Activated CD4-positive, alpha-beta T cell treated with anti-CD3 and anti-CD28 coated beads for 36 hours (primary cell): ENCODE measurements at places on chromosomes 12 and 14.

- no peak overlapping the region for H3K27ac ChIP-seq
- H3K27me3 ChIP-seq: no peaks in the 10 kb centered on the region
- H3K4me3 ChIP-seq: no peak overlapping the region
Observed at GRCh38 chr14:33610121-33610520, 340.8 kb downstream of the EGLN3 start.

DNA sequence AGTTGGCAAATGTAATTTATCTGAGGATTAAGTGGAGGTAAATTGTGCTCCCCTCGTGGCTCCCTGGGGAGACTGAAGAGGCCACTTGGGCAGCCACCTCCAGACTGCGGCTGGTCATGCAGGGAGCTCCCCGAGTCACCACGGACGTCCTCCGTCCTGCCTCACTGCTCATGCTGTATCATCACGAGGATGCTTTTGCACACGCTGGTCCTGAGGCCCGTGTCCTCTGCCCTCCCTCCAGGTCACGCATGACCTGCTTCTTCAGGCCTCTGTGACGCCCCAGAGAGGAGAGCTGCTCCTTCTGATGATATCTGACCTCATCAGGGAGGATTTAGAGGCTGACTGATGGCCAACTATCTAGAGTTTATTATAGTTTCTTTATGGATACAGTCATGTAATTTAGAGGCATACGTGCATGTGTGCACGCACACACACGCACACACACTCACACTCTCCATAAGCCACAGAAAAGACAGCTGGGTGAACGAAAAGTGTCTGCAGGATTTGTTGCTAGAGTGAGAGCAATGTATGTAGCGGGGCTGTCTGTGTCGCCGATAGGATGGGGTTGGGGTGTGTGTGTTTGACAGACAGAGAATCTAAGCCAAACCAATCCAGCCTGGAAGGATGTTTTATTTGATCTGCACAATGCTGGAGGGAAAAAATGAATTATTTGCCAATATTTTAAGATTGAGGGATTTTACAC, 160.0 kb downstream of the ADGRD1 start:
- H3K4me3 ChIP-seq: no peak overlapping the region
- peaks cover 17% of the 10 kb centered on the region for H3K4me1 ChIP-seq
- H3K27me3 ChIP-seq: peaks cover 8% of the 10 kb centered on the region
- no peak overlapping the region for H3K27ac ChIP-seq
- H3K36me3 ChIP-seq: no peaks in the 10 kb centered on the region
- peak; percentile 2 for DNase-seq

GRCh38 chr12:83613586-83614110, 926.9 kb downstream of the TMTC2 start:
- no peaks in the 10 kb centered on the region for H3K4me1 ChIP-seq
- H3K4me3 ChIP-seq: no peak overlapping the region
- H3K27me3 ChIP-seq: no peaks in the 10 kb centered on the region

DNA sequence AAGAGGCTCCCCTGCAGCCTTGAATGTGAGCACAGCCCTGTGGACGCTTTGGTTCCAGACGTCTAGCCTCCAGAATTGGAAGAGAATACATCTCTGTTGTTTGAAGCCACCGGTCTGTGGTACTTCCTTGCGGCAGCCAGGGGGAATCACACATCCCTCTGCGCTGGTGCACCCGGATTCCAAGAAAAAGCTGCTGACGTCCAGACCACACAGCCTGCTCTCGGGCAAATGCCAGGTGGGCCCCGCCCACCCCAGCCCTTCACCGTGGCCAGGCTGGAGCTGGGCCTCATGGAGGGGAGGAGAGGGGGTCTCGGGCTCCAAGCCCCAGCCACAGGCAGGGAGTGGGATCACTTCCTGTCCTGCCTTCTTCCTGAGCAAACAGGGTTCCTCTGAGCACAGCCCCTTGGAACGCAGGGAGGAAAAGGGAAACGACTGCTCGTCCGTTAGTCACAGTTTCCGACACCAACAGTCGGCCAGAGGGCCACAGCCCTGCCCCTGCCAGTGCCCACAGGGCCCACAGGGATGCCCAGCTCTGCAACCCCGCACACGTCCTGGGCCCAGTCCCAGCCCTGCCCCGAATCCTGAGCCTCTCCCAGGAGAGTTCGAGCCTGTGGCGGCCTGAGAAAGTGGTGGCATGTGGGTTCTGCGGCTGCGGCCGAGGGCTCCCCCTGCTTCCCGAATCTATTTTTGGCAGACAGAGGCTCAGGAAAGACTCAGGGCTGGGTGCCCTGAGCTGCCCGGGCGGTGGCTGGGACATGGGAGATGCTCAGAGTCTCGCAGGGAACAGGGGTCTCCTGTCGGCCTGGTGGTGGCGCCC, 85.3 kb downstream of the RFLNA start:
- H3K4me1 ChIP-seq: no peaks in the 10 kb centered on the region
- DNase-seq: no peak
- no peak overlapping the region for H3K27ac ChIP-seq
- no peaks in the 10 kb centered on the region for H3K27me3 ChIP-seq

- H3K27ac ChIP-seq: no peak overlapping the region
- H3K4me1 ChIP-seq: no peaks in the 10 kb centered on the region
- no peaks in the 10 kb centered on the region for H3K36me3 ChIP-seq
- DNase-seq: no peak
- H3K27me3 ChIP-seq: peaks cover 3% of the 10 kb centered on the region
Observed at GRCh38 chr14:94638339-94638738, 26.1 kb downstream of the SERPINA3 start.

DNA sequence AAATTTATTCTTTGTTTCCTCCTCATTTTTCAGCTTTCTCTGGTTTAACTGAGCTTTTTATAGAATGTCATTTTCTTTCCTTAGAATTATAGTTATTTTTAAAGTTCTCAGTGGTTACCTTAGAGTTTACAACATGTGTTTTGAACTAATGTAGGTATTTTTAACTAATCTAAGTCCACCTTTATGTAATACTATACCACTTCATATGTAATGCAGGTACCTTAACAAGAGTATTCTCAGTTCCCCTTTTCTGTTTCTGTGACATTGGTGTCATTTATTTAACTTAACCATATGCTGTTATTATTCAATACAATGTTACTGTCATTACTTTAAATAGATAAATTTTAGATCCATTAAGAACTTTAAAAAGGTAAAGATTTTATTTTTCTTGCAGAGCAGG, 30.3 kb upstream of the KCNC2 start:
- no peaks in the 10 kb centered on the region for H3K4me1 ChIP-seq
- peaks cover 2% of the 10 kb centered on the region for H3K27me3 ChIP-seq
- no peak overlapping the region for H3K27ac ChIP-seq
- DNase-seq: no peak
- no peaks in the 10 kb centered on the region for H3K36me3 ChIP-seq

GRCh38 chr12:74424778-74425177, 112.9 kb upstream of the ATXN7L3B start:
- peaks cover 2% of the 10 kb centered on the region for H3K27me3 ChIP-seq
- no peak overlapping the region for H3K27ac ChIP-seq
- H3K36me3 ChIP-seq: no peaks in the 10 kb centered on the region

GRCh38 chr14:75626863-75627262, 33.8 kb downstream of the ERG28 start:
- H3K27me3 ChIP-seq: no peaks in the 10 kb centered on the region
- no peak overlapping the region for H3K27ac ChIP-seq
- no peak overlapping the region for H3K4me3 ChIP-seq
- no peak for DNase-seq

DNA sequence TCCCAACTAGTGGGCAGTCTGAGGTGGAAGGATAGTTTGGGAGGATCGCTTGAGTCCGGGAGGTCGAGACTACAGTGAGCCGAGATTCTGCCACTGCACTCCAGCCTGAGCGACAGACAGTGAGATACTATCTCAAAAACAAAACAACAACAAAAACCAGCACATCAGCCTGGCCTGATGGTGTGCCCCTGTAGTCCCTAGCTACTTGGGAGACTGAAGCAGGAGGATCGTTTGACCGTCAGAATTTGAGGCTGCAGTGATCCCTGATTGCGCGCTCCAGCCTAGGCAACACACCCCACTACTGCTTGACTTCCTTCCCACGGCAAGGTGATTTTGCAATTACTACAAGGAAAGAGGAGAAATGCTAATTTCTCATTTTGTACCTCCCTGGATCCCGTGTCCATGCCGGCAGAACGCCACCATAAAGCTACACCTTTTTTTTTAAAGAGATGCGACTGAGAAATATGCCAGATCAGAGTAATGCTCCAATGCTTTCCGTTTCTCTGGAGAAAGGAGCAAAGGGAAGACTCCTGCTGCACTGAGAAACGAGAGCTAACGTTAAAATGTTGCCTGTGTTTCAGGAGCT, 672 bp upstream of the SCFD1 start:
- H3K27ac ChIP-seq: peak overlapping the region; percentile 90
- H3K4me3 ChIP-seq: peak overlapping the region; percentile 78
- no peaks in the 10 kb centered on the region for H3K27me3 ChIP-seq
- DNase-seq: peak; percentile 22
- peaks cover 37% of the 10 kb centered on the region for H3K4me1 ChIP-seq

DNA sequence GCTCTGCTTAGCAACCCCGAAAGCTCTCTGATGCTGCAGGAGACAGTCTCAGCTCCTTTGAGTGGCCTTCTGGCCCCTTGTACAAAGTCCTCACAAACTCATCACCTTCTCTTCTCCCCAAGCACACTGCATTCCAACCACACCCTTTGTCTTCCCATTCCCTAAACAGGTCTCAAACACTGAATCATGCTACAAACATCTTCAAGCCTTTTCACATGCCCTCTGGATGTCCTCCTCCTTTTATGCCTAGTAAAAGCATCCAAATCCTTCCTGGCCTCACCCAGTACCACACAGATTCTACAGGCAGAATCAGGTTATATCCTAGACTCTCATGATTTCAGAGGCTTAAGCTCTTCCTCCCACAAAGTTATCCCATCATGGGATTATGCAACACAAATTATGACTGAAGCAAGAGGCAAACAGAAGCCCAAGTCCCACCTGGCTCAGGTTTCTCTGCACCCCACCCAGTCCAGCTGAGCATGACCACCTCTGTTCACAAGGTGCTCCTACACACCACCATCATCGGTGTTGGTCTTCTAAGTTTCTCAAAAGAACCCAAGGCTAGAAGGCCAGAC, 61.4 kb upstream of the PCED1B start:
- no peak for DNase-seq
- H3K27me3 ChIP-seq: peaks cover 6% of the 10 kb centered on the region
- peaks cover 3% of the 10 kb centered on the region for H3K4me1 ChIP-seq
- no peak overlapping the region for H3K27ac ChIP-seq
- H3K4me3 ChIP-seq: no peak overlapping the region

DNA sequence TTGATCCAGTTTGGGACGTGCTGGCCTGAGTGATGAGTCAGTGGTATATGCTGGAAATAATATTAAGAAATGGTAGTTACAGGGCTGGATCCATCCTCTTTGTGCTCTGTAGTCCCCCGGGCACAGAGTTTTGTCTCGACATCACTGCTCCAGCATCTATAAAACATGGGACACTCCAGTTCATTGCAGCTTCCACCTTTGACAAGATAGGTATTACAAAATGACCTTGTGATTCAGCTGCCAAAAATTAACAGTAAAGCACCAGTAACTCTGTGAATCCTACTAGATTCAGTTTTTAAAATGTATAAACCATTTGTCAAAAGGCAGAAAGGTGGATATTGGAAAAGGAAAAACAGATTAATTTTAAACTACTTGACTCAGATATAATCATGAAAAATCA, 14.6 kb upstream of the GNG2 start:
- peak overlapping the region; percentile 13 for H3K4me3 ChIP-seq
- peaks cover 32% of the 10 kb centered on the region for H3K36me3 ChIP-seq
- H3K27ac ChIP-seq: peak overlapping the region; percentile 70
- no peak for DNase-seq
- no peaks in the 10 kb centered on the region for H3K27me3 ChIP-seq

- no peak for DNase-seq
- peaks cover 23% of the 10 kb centered on the region for H3K4me1 ChIP-seq
- H3K27ac ChIP-seq: peak overlapping the region; percentile 80
- H3K36me3 ChIP-seq: no peaks in the 10 kb centered on the region
- no peaks in the 10 kb centered on the region for H3K27me3 ChIP-seq
- H3K4me3 ChIP-seq: no peak overlapping the region
Observed at GRCh38 chr12:32272465-32272864, 126.9 kb upstream of the FGD4 start.

- H3K4me1 ChIP-seq: no peaks in the 10 kb centered on the region
- peaks cover 22% of the 10 kb centered on the region for H3K27me3 ChIP-seq
- peak; percentile 20 for DNase-seq
- H3K4me3 ChIP-seq: no peak overlapping the region
- no peak overlapping the region for H3K27ac ChIP-seq
Observed at GRCh38 chr14:76514213-76514998, 138.5 kb downstream of the ESRRB start.

DNA sequence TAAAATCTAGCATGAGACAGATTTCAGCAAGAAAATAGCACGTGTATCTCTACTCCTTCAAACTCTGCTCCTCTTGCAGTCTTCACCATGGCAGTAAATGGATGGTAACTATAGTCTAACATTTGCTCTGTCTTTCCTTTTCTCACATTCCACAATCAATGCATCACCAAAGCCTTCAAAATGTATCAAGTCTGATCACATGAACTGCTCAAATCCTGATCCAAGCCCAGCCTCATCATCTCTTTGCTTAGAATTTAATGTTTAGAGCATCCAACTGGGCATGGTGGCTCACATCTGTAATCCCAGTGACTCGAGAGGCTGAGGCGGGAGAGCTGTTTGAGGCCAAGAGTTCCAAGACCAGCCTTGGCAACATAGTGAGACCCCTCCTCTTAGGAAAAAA, 45.9 kb downstream of the CDK17 start:
- no peaks in the 10 kb centered on the region for H3K36me3 ChIP-seq
- no peak overlapping the region for H3K27ac ChIP-seq

DNA sequence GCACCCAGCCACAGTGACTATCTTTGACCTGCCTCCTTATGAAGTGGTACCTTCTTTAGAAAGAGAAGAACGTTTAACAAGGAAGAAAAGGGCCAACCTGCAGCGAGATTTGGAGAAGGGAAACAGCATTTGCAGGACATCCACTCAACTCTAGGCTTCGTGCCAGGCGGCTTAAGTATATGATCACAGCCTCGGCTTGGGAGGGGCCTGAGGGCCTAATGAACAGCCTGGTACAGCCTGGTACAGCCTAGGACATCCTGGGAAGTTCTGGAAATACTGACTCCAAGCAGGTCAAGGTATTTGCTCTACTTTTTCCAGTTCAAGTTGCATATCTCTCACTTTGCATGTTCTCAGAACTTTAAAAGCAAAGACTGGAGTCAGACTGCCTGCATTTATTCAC, 16.1 kb downstream of the HCAR2 start:
- DNase-seq: no peak
- H3K27ac ChIP-seq: no peak overlapping the region
- H3K27me3 ChIP-seq: no peaks in the 10 kb centered on the region
- H3K36me3 ChIP-seq: no peaks in the 10 kb centered on the region
- no peak overlapping the region for H3K4me3 ChIP-seq

- peaks cover 11% of the 10 kb centered on the region for H3K4me1 ChIP-seq
- peak within 1 kb of the TSS; percentile 83 for H3K4me3 ChIP-seq
- H3K36me3 ChIP-seq: no peaks in the 10 kb centered on the region
- no peaks in the 10 kb centered on the region for H3K27me3 ChIP-seq
Observed at GRCh38 chr12:113422030-113422885, at the start of gene SDSL. SDSL (plus strand) TSS chr12:113422380; CDS start chr12:113427983, 5,603 bp downstream.

- H3K4me1 ChIP-seq: peaks cover 8% of the 10 kb centered on the region
- no peaks in the 10 kb centered on the region for H3K36me3 ChIP-seq
- H3K27ac ChIP-seq: peak overlapping the region; percentile 77
- peak overlapping the region; percentile 59 for H3K4me3 ChIP-seq
- peak; percentile 44 for DNase-seq
- H3K27me3 ChIP-seq: no peaks in the 10 kb centered on the region
Observed at GRCh38 chr14:23512156-23512555, 39.4 kb downstream of the ZFHX2 start.

GRCh38 chr12:54141431-54142113, 47.2 kb downstream of the SMUG1 start:
- H3K4me1 ChIP-seq: no peaks in the 10 kb centered on the region
- no peak overlapping the region for H3K27ac ChIP-seq
- H3K36me3 ChIP-seq: no peaks in the 10 kb centered on the region
- H3K27me3 ChIP-seq: peaks cover 46% of the 10 kb centered on the region
- no peak overlapping the region for H3K4me3 ChIP-seq
